NCI-H1105 (cell line): ENCODE measurements at places on chromosomes 1 and 21.

- DNase-seq = no peak
Measured at GRCh38 chr1:19866029-19866428, 16.2 kb upstream of the OTUD3 start.

- no peak for DNase-seq
Measured at GRCh38 chr1:32272557-32273390, 19.1 kb upstream of the HDAC1 start.

- no peak for DNase-seq
Measured at GRCh38 chr1:66929146-66929688, 4.4 kb downstream of the MIER1 start.

GRCh38 chr1:19044471-19044870 is 88.0 kb upstream of the IFFO2 start:
- no peak for DNase-seq

DNA sequence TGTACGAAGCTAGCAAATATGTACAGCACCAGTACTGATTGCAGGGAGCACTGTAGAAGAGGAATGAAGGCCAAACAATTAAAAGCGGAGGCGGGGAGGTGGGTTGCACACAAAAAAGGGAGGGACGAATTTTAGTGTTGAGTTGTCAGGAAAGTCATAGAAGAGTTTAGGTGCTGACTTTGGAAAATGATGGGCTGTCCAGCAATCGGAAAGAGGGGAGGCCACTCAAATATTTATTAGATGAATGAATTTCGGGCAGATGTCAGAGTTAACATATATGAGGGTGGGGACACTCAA is 537 bp upstream of the ANKRD13C start:
- DNase-seq = no peak

- no peak for DNase-seq
Measured at GRCh38 chr21:44867999-44868700, 5.3 kb downstream of the PTTG1IP start.

DNA sequence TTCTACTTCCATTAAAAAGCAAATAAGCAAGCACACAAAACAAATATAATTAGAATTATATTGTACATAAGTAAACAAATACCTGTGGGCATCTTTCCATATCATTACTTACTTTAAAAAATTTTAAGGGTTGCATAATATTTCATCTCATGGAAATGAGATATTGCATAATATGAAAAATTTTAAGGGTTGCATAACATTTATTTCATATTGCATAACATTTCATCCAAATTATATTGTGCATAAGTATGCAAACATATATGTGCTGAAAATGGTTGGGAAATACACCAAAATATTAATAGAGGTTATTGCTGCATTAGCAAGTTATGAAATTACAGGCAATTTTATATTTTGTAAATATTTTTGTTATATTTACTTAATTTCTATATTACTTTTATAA is 213.7 kb downstream of the KCNH1 start:
- no peak for DNase-seq

- DNase-seq = peak; percentile 26
Measured at GRCh38 chr1:216310776-216311175, 112.5 kb downstream of the USH2A start.

- DNase-seq = no peak
Measured at GRCh38 chr1:205066141-205066818, 18.0 kb downstream of the TMEM81 start.

DNA sequence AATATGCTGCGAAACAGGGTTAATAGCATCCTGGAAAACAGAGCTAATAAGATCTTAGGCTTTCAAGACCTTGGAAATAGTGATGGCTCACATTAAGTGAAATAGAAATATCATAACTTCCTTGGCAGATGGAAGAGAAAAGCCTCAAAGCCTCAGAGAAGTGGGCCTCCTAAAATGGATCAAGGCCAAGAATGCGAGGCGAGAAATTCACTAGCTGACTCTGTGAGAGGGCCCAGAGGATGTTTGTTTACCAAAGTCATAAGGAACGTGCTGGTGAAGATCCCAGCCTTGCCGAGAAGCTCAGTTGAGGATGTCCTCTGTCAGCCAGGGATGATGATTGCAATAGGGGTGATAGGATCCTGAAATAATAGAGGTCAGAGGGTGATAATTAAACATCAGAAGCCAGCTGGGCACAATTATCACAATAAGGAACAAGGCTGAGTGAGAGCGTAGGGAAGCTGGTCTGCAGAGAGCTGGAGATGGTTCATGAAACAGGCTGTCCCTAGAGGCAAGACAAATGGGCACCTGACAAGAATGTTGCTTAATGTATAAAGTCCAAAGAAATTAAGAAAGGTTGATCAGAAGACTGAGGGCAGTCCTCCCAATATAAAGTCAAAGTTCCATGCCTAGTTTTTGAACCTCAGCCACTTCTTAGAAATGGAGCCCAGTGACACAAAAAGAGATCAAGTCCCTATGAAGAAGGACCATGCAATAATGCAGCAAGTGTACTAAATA is 101.7 kb upstream of the COG2 start:
- no peak for DNase-seq

- no peak for DNase-seq
Measured at GRCh38 chr1:232792949-232793348, 12.3 kb upstream of the MAP10 start.

- DNase-seq = no peak
Measured at GRCh38 chr1:1783320-1783719, 5.0 kb upstream of the NADK start.

GRCh38 chr1:6016191-6016865 is 24.1 kb upstream of the NPHP4 start:
- no peak for DNase-seq

GRCh38 chr21:36605426-36605825 is 93.5 kb upstream of the SIM2 start:
- no peak for DNase-seq

DNA sequence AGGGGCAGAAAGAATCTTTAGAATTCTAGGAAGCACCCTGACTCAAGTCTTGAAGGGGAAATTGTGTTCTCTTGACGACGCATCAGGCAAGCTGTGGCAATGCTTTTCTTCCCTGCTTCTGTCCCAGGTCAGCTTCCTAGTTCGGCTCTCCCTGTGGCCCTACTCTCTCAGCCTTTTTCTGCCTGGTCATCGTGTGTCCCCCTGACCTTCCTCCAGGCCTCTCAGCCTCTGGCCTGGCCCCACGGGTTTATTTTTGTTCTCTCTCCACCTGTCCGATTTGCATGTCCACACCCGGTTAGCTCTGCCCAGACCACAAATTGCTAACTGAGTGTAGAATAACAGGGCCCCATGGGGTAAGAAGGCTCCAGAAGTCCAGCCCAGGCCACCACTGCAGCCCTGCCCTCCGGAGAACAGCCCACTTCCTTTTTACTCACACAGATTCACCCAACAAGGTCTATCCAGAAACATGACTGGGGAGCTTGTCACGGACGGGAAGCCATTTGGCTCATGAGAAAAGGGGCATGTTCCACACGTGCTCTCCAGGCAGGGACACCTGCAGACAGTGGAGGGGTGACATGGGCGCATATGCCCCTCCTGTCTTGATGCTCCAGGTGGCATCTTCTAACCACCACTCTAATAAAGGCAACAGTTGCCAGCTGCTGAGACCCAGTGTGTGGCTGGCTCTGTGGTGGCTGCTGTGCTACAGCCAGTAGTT is 9.8 kb downstream of the KCNN3 start:
- DNase-seq = no peak

DNA sequence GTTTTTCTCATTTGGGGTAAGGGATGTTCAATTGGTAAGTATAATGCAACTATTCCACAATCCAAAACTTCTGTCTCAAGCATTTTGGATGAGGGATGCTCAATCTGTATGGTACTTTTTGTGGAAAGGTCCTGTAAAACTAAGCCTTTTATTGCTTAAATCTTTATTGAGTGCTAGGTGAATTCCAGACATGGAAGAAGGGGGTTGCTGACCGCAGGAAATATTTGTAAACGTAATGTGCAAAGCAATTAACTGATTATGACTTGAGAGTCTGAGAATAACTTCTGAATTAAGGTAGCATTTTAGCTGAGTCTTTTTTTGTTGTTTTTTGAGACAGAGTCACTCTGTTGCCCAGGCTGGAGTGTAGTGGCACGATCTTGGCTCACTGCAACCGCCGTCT is 3.1 kb downstream of the AKIRIN1 start:
- DNase-seq = no peak

DNA sequence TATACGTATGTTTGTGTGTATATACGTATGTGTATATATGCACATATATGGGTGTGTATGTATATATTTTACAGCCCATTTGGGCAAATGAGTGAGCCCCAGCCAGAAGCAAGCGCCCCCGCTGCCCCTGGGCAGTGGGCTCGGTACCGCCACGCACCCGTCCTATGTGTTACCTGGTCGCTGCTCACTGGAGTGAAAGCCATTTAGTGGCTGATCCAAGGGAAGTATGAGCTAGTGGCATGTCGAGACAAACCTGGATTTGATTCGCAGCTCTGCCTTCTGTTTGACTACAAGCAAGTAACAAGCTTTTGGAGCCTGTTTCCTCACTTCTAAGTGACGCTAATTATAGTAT is 35.8 kb upstream of the JAK1 start:
- no peak for DNase-seq

GRCh38 chr1:173603056-173603591 is at the start of gene SLC9C2:
TSS of gene SLC9C2 (minus strand) at chr1:173603072. CDS start at chr1:173601776, 1,296 bp downstream.
- no peak for DNase-seq

- DNase-seq = no peak
Measured at GRCh38 chr1:166485620-166486019, 318.8 kb upstream of the FAM78B start.

GRCh38 chr21:37869661-37870060 is 46.6 kb downstream of the KCNJ6 start:
- no peak for DNase-seq

- no peak for DNase-seq
Measured at GRCh38 chr21:35011681-35012080, 37.4 kb downstream of the RUNX1 start.

- no peak for DNase-seq
Measured at GRCh38 chr1:63112155-63112900, 210.0 kb upstream of the FOXD3 start.

DNA sequence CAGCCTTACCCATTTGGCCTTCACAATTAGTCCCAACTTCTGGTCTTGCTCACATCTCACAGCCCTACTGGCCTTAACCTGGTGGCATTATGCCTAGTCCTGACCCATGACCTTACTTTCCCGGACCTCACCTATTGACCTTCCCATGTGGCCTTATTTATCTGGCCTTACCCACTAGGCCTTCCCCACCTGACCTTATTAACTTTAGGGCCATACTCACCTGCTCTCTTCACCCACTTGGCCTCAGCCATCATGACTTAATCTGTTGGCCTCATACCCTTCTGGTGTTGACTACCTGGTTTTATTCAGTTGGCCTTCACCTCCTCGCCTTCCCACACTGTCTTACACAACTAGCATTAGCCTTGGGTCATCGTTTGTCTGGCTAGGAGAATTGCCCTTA is 35.7 kb downstream of the EXOC8 start:
- DNase-seq = no peak

DNA sequence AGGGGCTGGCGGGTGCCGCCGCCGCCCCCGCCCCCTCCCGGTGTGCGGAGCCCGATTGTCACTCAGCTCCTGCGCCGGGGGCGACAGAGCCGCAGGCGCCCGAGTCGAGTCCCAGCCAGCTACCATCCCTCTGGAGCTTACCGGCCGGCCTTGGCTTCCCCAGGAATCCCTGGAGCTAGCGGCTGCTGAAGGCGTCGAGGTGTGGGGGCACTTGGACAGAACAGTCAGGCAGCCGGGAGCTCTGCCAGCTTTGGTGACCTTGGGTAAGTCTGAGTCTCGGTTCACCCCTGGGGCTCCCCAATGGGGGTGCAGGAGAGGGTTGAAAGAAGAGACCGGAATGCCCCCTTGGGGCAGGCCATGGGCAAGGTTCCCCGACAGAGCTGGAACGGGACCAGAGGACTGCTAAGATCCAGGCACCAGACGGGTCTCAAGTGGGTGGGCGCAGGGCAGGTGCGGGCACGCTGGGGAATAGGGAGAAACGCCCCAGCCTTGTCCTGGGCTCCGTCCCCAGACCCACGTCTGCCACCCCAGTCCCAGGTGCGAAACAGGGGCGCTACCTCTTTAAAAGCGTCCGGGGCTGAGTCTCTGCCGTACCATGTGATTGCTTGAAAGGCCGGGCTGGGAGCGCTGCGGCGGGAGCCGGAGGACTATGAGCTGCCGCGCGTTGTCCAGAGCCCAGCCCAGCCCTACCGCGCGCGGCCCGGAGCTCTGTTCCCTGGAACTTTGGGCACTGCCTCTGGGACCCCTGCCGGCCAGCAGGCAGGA is at the start of gene ADORA1:
TSS of gene ADORA1 (plus strand) at position 61 of the 765 bp plus-strand sequence. CDS start 1,116 bp downstream, outside the sequence.
- DNase-seq = peak; percentile 39

- no peak for DNase-seq
Measured at GRCh38 chr1:12231276-12231595, 1.4 kb downstream of the VPS13D start.

- no peak for DNase-seq
Measured at GRCh38 chr1:230074270-230074669, 7.2 kb downstream of the GALNT2 start.

GRCh38 chr1:100359139-100359538 is 6.8 kb downstream of the CDC14A start:
- no peak for DNase-seq
